ENCODE measurements at places on chromosomes 7 and 10. TPM values are rescaled to one million over a fixed set of nuclear protein-coding genes. Genes with fewer than 3 reads are reported as not detected.

GRCh38 chr10:3636356-3637181 is 148.4 kb downstream of the KLF6 start:
- no peak for DNase-seq

AKR1C2 gene
- total RNA-seq = 15.4 TPM

ZNF503 gene
- total RNA-seq = 58.4 TPM

GRCh38 chr10:73796766-73797165 is 11.4 kb downstream of the ZSWIM8 start:
- DNase-seq = no peak
